ENCODE measurements at places on chromosomes 16 and 17.

GRCh38 chr16:15972046-15972868 is 22.8 kb downstream of the ABCC1 start:
- no peak for DNase-seq

DNA sequence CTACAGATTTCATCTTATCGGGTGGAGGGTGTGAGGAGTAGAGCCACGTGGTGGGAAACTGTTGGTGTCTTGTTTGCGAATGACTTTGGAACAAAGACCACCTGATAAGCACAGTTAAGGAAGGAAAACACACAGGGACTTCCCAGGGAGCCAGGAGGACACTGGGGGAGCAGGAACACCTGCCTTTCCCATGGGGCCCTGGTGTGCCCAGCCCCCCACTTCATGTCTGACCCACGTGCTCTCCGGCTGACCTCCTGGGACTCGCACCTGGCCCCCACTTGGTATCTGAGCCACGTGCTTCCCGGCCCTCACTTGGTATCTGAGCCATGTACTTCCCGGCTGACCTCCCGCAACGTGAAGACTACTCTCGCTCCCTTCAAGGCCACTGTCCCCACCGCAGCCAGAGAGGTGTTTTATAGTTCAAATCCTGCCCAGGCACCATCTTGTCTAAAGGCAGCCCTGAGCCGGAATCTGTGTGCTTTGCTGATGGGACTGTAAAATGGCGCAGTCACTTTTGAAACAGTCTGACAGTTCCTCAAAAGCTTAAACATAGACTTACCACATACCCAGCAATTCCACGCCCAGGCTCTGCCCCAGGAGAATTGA is 5.4 kb upstream of the CSNK1D start:
- DNase-seq, result no peak

GRCh38 chr17:62572888-62573401 is 54.5 kb upstream of the MRC2 start:
- DNase-seq, result no peak

- DNase-seq, result no peak
Measured at GRCh38 chr17:80919331-80920311, 72.0 kb upstream of the CHMP6 start.

- no peak for DNase-seq
Measured at GRCh38 chr17:66451188-66452149, 149.1 kb downstream of the PRKCA start.

DNA sequence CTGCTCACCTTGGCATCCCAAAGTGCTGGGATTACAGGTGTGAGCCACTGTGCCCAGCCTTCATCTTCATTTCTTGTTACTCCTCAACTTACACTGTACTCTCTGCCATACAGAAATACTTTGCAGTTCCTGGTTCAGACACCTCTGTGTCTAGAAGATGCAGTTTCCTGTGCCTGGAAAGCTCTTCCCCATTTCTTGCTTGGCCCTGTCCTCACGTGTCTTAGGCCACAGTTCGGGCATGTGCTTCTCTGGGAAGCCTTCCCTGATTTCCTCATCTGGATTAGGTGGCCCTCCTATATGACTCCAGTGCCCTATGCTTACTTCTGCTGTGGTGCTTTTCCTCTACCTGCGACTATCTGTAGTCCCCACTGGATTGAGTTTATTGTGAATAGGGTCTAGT is 26.5 kb upstream of the CDR2 start:
- no peak for DNase-seq

GRCh38 chr16:87303431-87303930 is 13.7 kb downstream of the C16orf95 start:
- DNase-seq, result no peak

DNA sequence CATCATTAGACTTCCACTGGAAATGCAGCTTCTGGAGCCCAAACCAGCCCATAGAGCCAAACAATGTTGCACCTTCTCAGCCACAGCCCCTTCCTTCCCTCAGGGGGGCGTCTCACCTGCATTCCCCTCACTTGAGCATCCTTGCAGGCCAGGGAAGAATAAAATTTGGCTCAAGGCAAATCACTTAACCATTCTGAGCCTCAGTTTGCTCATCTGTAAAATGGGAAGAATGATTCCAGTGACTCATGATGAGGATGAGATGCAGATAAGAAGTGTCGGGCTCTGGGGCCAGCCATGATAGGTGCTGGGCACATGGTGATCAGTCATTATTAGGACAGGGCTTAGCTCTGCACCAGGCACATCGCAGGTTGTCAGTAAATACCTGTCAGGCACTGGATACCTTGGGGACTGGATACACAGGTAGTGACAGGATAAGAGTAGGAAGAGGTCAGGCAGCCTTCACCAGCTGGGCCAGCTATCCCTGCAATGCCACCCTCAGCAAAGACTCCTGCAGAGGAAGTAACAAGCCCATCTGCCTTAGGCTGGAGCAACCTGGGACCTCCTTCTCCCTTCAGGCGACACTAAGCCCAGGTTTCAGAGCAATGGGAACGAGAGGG is 208.0 kb upstream of the TNRC6C start:
- DNase-seq, result no peak

DNA sequence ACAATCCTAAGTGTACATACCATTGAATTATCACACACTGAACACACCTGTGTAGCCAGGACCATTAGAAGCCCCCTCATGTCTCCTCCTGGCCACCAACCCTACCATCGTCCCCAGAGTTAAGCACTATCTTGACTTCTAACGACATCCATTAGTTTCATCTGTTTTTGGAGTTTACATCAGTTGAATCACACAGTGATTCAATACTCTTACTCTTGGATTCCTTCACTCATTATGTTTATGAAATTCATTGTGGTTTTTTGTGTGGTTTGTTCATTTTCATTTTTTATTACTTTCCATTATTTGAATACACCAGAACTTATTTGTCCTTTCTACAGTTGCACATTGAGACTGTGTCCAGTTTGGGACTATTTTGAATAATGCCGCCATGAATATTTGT is 13.6 kb downstream of the DRC7 start:
- no peak for DNase-seq

- DNase-seq, result no peak
Measured at GRCh38 chr16:85557083-85557970, 55.8 kb upstream of the GSE1 start.

All from stimulated activated CD8-positive, alpha-beta memory T cell treated with anti-CD3 and anti-CD28 coated beads, Interleukin-12 subunit alpha, Interleukin-12 subunit beta, amount 100 ng/mL, for 1 hour (primary cell).